ENCODE measurements at places on chromosomes 7 and 10.

- no peak for DNase-seq
These were observed 66.4 kb downstream of the FGFR2 start for GRCh38 chr10:121531830-121532178.

GRCh38 chr7:85095806-85096205 lies 91.0 kb downstream of the SEMA3D start:
- no peak for DNase-seq

- DNase-seq: no peak
These were observed 114.5 kb upstream of the IMMP2L start for GRCh38 chr7:111676811-111677210.

- DNase-seq: no peak
These were observed 88.8 kb upstream of the TNS3 start for GRCh38 chr7:47670729-47671128.

- DNase-seq: no peak
These were observed 11.1 kb upstream of the ACSL5 start for GRCh38 chr10:112362833-112363232.

GRCh38 chr10:100330079-100330478 lies at the start of gene PKD2L1:
Gene PKD2L1, minus strand, starts transcription at chr10:100330228. Its CDS starts 125 bp downstream, at chr10:100330103.
- DNase-seq: no peak

GRCh38 chr7:4175346-4175973 lies 506.6 kb upstream of the FOXK1 start:
- no peak for DNase-seq

- DNase-seq: no peak
These were observed 703.0 kb upstream of the NRP1 start for GRCh38 chr10:34037499-34037898.

DNA sequence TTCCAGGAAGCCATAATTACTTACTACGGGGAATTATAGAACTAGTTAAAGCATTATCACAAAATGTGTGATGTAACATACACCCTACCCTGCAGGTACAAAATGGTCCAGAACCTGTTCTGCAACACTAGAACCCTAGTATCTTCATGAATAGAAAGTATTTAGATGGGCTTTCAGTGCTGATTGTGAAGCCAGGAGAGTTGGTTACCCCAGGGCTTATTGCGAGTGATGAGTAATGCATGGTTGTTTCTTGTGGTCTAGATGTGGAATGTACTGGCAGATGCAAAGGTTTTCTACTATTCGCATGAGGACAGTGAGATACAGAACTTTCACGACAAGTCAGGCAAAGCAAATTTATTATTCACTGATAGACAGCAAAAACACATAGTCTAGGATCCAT lies 33.6 kb upstream of the AGR3 start:
- DNase-seq: no peak

DNA sequence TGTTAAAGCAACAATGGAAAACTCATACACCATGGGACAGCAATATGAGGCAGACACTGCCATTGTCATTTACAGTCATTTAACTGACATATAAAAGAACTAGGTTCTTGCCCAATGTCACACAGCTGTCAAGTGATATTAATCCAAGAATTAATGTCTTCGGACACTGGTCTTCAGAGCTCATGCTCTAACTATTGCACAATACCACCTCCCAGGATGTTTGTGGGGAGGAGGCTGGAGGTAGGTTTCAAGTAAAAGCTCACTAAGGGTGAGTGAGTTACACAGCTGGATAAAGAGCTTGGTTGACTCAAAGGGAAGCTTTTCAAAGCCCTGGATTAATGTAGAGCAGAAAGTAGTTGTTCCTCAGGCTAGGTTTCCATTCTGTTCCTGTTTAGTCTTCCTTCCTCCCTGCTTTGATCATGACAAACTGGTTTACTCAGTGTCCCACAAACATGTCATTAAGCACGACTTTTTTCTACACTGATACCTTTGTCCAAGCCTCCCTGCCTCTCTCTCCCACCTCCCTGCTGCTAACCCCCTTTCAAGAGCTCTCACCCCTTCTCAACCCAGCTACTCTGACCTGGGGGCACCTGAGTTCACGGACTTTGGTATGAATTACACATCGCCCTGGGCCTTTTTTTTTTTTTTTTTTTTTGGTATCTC lies 987 bp upstream of the EXOC6 start:
- no peak for DNase-seq

GRCh38 chr7:4271716-4272015 lies 410.4 kb upstream of the FOXK1 start:
- no peak for DNase-seq

DNA sequence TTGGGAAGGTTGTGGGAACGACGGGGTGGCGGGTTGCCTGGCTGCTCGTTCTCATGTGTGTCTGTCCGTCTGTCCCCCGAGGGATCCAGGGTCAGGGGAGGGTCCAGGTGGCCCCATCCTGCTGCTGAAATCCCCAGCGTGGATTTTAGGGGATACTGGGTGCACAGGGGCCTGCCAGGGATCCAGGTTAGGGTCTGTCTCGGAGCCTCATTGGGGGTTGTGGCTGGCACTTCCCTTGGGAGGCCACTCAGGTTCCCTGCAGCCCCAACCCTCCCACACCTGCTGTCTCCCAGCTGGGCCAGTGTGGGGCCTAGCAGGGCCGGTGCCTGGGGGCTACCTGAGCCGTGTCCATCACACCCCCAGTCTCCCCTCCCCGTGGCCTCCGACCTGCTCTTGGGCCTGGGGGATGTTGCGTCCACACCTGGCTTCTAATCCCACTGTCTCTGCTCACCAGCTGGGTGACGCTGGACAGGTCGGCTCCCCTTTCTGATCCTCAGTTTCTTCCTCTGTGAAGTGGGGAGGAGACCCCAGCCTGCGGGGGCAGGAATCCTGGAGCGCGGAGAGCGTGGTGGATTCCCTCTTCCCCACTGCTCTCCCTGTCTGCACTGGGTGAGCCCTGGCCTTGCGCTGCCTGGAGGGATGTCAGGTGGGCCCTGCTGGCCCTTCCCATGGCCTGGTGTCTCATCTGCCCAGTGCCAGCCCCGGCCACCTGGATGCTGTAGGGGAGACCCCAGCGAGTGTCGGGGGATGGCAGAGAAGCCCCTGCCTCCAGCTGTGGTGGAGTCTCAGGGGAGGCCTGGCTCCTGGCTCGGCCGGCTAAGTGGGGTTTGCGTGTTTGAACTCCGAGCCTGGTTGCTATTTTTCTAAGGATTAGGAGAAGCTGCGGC lies 81.6 kb downstream of the UNCX start:
- no peak for DNase-seq

DNA sequence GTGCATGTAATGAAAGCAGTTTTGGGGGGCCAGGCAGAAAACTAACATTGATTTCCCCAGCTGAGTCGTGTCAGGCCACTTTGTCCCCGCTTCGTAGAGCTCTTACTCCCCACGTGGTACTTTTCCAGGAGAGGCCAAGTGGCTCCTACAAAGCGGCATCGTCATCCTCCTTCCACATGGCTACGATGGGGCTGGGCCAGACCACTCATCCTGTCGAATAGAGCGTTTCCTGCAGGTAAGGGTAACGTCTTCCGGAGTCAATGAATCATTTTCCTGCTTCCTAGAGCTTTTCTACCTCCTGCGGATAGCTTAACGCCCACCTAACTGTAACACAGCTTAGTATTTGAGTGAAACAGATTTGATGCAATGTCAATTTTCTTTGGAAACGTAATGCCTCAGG lies 21.7 kb upstream of the SEC61A2 start:
- no peak for DNase-seq

DNA sequence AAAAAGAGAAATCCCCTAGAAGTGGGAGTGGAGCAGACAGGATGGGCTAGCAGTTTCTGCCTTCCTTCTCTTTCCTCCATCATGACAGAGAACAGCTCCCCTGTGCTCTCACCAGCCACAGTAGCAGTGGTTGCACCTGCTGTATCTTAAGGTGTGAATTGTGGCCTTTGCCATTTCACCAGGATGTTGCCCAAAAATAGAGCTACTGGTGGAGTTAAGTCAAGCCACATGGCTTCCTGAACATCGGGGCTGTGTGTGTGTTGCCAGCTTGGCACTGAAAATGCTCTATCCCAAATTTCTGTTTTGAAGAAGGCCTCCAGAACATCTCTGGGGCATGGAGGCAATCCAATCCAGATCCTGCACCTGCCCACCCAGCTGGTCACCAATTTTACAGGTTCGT lies 348.7 kb downstream of the EXOC4 start:
- no peak for DNase-seq

Data from CD8-positive, alpha-beta T cell (primary cell).